Activated T-helper 17 cell treated with anti-CD3 and anti-CD28 coated beads, Interleukin-2, amount 50 U/mL, for 72 hours (primary cell): ENCODE measurements at places on chromosomes 5 and 9.
A peak's percentile ranks its signal among the peaks of the same experiment; 100 is the strongest.

DNA sequence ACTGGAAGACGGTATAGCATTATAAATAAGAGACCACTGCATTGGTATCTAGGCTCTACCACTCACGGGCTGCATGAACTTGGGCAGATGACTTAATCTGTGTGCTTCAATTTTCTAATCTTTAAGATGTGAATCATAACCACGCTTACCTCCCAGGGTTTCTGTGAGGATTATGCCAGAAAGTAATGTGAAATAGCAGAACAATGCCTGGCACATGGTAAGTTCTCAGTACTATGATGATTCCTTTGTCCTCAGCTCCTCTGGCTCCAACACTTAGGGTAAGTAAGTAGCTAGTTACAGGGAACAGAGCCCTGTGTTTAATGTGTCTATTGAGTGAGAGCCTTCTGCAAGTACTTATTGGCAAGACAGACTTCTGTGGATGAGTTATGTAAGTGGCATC lies 31.1 kb downstream of the POU4F3 start:
- ATAC-seq: no peak

DNA sequence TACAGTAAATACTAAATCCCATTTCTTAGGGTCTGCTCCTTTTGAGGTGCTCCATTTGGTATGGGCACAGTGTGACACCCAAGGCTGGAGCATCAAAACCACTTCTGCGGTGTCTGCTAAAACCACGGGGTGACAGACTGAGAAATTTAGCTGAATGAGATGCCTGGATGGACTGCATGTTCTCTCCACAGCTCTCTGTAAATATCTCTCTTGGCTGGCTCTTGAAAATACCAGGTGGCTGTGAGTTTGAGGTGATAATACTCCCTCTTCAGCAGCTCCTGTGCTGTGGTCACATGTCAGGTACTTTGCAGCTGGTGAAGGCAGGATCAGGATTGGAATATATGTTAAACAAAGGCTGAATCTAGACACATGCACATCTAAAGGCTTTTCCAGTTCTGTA lies 93.7 kb upstream of the SIMC1 start:
- no peak for ATAC-seq

DNA sequence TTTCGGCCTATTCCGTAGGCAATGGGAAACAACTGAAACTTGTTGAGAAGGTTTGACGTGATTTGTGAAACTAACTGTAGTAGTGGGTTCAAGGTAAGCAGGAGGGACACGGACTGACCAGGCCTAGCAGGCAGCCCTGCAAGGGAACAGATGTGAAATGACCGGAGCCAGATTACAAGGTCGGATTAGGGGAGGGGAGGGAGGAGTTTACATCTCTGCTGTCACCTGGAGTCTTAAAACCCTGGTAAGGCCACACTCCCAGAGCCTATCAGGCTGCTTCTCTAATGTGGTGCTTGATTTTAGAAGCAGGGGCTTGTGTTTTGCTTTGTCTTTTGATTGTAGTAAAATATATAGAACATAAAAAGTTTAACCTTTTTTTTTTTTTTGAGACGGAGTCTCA lies 3.5 kb upstream of the SPTAN1 start:
- no peak for ATAC-seq

GRCh38 chr5:76487821-76488220 lies 84.7 kb downstream of the IQGAP2 start:
- ATAC-seq: peak; percentile 37

GRCh38 chr5:69295088-69295754 lies 37.4 kb downstream of the CCDC125 start:
- peak; percentile 78 for ATAC-seq
